ENCODE measurements at places on chromosomes 1 and 21. TPM values are rescaled to one million over a fixed set of nuclear protein-coding genes. Genes with fewer than 3 reads are reported as not detected.

The TMEM240 gene
- total RNA-seq, result 4.6 TPM

The PSRC1 gene
- total RNA-seq, result 2.5 TPM

The FHL3 gene
- 9.9 TPM for total RNA-seq

The SPATA45 gene
- not detected for total RNA-seq

The VWA5B1 gene
- 0.16 TPM for total RNA-seq

The DMBX1 gene
- not detected for total RNA-seq

The WNT9A gene
- total RNA-seq, result 1.1 TPM

The SEMA6C gene
- 23.6 TPM for total RNA-seq

The UBXN10 gene
- total RNA-seq, result 5.4 TPM

The ELF3 gene
- 8.5 TPM for total RNA-seq

The FAM72C gene
- total RNA-seq, result 0.09 TPM

The CACHD1 gene
- 3.5 TPM for total RNA-seq

The CNN3 gene
- 162 TPM for total RNA-seq

The TOMM40L gene
- total RNA-seq, result 34.8 TPM

The CRYZL1 gene
- 21.6 TPM for total RNA-seq

The MPZ gene
- total RNA-seq, result 8.6 TPM

The ASPM gene
- 0.53 TPM for total RNA-seq

The TESK2 gene
- 2.8 TPM for total RNA-seq

The MROH7 gene
- 3.6 TPM for total RNA-seq

The BRINP3 gene
- total RNA-seq, result 3.0 TPM

The LAD1 gene
- 1.3 TPM for total RNA-seq

The OBSCN gene
- total RNA-seq, result 201 TPM

The PIK3R3 gene
- total RNA-seq, result 50.9 TPM

The RPE65 gene
- total RNA-seq, result not detected

The CD5L gene
- total RNA-seq, result 0.38 TPM

The NCAM2 gene
- total RNA-seq, result 6.5 TPM

The GBP7 gene
- total RNA-seq, result not detected

The CFHR2 gene
- not detected for total RNA-seq

The NEXN gene
- total RNA-seq, result 218 TPM

The AMY1C gene
- not detected for total RNA-seq

The SLAMF9 gene
- total RNA-seq, result not detected

The RAB29 gene
- total RNA-seq, result 13.1 TPM

The RNF115 gene
- total RNA-seq, result 34.4 TPM

The HSF2BP gene
- not detected for total RNA-seq

The DCST1 gene
- total RNA-seq, result not detected

The LCE1C gene
- total RNA-seq, result not detected

The HAX1 gene
- 112 TPM for total RNA-seq

The PLEKHA6 gene
- 19.8 TPM for total RNA-seq

The KCNN3 gene
- 3.2 TPM for total RNA-seq

The TSTD1 gene
- total RNA-seq, result 23.5 TPM

The FNDC5 gene
- total RNA-seq, result 74.3 TPM

The WNT3A gene
- total RNA-seq, result not detected

The CFAP45 gene
- total RNA-seq, result 1.6 TPM
